ENCODE measurements at places on chromosomes 7 and 10. TPM values are rescaled to one million over a fixed set of nuclear protein-coding genes. Genes with fewer than 3 reads are reported as not detected.

Gene SPDYE5
- not detected for total RNA-seq

Gene ADRA2A
- total RNA-seq = 0.05 TPM

Gene TMEM140
- total RNA-seq = 3.2 TPM

DNA sequence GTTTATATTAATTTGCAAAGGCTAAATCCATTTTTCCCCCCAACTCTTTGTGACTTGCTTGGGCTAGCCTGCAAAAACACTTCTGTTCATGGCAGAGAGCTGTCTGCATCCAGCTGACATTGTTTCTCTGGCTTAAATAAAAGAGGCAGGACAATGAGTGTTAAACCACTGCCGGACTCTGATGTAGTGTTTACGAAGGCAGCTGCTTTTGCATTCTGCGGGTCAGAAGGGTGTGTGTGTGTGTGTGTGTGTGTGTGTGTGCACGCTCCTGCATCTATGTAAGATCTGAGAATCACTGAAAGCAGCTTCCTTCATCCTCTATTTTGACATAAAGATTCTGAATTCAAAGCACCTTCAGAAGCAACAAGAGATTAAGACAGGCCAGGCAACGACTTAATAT, 28.3 kb downstream of the NRP1 start:
- DNase-seq = no peak

- no peak for DNase-seq
These were observed 251.1 kb upstream of the PHYHIPL start for GRCh38 chr10:58925381-58925780.

- no peak for DNase-seq
These were observed 3.6 kb downstream of the VOPP1 start for GRCh38 chr7:55568613-55569268.

DNA sequence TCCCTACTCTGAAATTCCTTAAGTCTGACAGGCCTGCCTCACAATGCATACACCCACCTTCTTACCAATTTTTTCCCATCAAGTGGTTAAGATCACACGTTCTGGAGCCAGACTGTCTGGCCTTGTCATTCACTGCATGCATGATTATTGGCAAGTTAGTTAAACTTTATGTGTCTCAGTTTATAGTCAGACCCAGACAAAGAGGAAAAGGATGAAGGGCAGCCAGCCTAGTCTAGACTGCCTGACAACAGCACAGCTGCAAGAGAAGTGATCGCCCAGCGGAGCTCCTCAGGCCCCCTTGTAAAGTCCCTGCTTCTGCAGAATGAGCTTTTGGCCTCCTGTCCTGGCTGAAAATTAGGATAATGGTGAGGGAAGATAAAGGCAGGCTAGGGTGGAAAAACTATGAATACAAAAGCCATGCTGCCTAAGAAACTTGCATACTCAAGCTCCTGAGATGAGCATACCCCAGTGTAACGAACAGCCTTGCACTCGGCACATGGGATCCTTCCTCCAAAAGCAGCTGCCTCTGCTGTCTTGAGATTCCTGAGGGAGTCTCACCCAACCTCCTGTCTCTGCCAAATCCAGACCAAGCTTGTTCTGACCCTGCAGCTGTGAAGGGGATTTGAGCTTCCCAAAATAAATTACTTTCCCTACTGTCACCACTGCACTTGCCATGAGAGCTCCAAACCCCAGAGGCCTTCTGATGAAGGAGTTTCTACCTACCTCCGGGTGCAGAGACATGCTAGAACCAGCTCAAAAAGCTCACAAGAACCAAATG, 26.7 kb upstream of the MRLN start:
- no peak for DNase-seq

GRCh38 chr10:110980807-110981206, 61.4 kb downstream of the SHOC2 start:
- DNase-seq = no peak

Gene ZNF277
- 12.8 TPM for total RNA-seq

GRCh38 chr7:10677211-10677610, 296.5 kb upstream of the PHF14 start:
- no peak for DNase-seq

GRCh38 chr7:542713-543500, 23.3 kb upstream of the PDGFA start:
- peak; percentile 64 for DNase-seq

DNA sequence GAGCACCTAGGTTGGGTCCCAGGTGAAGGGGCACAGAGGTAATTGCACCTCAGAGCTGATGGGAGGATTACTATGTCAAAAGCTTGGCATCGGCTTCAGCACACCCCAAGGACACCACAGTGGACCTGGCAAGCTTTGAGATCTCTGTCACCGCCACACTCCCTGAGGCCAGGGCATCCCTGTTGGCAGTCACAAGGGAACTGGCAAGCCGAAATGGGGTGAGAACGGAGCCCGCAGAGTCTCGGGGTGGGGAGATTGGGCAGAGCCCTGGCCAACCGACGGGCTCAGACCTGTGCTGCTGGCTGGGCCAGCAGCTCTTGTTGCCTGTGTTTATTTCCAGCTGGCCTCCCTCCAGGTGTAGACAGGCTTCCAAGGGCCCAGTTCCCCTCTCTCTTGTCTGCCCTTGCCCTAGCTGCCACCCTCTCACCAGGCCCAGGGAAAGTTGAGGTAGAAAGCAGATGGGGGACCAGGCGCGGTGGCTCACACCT, 2.5 kb downstream of the HSPB1 start:
- no peak for DNase-seq

GRCh38 chr7:91514591-91514990, 250.4 kb downstream of the FZD1 start:
- no peak for DNase-seq

GRCh38 chr10:92042541-92042940, 119.0 kb downstream of the BTAF1 start:
- DNase-seq = no peak

DNA sequence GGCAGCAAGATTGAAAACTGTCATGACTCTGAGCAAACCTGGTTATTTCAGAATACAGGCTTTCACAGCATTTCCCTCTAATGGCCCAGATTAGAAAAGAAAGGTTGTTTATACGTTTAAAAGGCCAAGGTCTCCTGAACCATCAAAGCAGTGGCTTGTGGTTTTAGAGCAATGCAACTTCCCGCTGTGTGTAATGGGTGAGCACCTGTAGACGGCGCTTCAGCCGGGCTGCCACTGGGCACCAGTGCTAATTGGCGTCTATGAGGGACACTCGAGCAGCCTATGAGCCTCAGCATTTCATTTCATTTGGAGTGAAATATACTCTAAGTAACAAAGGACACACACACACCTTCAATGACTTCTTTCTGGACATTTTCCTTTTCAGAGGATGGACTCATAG, 671.0 kb upstream of the FZD8 start:
- DNase-seq = no peak

DNA sequence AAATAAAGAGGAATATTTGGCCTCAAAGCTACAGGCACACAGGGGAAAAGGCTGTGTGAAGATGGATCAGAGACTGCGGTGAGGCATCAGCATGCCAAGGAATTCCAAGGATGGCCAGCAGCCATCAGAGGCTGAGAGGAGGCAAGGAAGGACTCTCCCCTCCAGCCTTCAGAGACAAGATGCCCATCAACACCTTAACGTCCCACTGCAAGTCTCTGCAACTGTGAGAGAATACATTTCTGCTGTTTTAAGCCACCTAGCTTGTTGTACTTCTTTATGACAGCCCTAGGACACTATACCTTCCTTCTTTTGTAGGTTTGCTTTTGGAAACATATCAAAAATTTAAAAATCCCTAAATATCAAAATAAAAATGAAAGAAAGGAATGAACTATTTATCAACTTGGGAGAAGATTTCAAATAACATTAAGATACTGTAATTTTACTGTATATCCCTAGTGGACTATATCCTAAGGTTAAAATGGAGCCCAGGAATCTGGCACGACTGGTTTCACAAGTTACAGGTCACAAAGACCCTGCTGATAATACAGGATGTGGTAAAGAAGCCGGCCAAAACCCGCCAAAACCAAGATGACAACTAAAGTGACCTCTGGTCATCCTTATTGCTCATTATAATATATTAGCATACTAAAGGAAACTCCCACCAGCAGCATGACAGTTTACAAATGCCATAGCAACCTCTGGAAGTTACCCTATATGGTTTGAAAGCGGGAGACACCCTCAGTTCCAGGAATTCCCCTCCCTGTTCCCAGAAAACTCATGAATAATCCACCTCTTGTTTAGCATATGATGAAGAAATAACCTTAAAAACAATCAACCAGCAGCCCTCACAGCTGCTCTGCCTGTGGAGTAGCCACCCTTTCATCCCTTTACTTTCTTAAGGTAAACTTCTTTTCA, 185.2 kb downstream of the AVL9 start:
- no peak for DNase-seq

Gene CDHR1
- total RNA-seq = 0.39 TPM

Gene NPY4R2
- total RNA-seq = 0.64 TPM

DNA sequence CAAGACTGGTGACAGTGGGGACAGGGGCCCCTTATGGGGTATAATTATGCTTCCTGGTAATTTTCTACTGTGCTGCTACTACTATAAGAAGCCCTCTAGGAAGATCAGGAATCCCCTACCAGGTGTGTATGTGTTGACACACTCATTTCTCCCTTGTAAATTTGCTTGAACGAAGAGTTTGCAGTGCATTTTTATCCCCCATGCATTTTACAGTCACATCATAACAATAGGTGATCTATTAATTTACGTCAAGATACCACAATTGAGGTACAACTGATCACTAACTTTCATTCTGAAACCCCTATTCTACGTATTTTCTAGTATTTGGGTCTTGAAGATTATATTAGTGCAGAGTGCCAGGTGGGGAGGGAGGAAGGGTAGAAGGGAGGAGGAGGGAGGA, 252.2 kb downstream of the NSUN6 start:
- DNase-seq = no peak

- DNase-seq = no peak
These were observed 188.6 kb downstream of the RPS24 start for GRCh38 chr10:78222096-78222790.

Gene FOXI2
- total RNA-seq = not detected

GRCh38 chr10:78808736-78809367, 259.9 kb upstream of the ZMIZ1 start:
- DNase-seq = no peak

Data from Panc1 (cell line).